ENCODE measurements at places on chromosomes 16 and 17.
A peak's percentile ranks its signal among the peaks of the same experiment; 100 is the strongest.

GRCh38 chr17:37737971-37738370 is 6.9 kb downstream of the HNF1B start:
- no peak for DNase-seq

- peak; percentile 89 for DNase-seq
These were observed 18.5 kb downstream of the PLLP start for GRCh38 chr16:57265850-57266530.

GRCh38 chr17:81271226-81271625 is 23.9 kb downstream of the SLC38A10 start:
- no peak for DNase-seq

- peak; percentile 28 for DNase-seq
These were observed 3.2 kb upstream of the IL17C start for GRCh38 chr16:88634994-88635670.

- DNase-seq = no peak
These were observed 33.4 kb downstream of the RBFOX1 start for GRCh38 chr16:7366041-7366440.

GRCh38 chr16:11170201-11170600 is 85.8 kb downstream of the SOCS1 start:
- no peak for DNase-seq

DNA sequence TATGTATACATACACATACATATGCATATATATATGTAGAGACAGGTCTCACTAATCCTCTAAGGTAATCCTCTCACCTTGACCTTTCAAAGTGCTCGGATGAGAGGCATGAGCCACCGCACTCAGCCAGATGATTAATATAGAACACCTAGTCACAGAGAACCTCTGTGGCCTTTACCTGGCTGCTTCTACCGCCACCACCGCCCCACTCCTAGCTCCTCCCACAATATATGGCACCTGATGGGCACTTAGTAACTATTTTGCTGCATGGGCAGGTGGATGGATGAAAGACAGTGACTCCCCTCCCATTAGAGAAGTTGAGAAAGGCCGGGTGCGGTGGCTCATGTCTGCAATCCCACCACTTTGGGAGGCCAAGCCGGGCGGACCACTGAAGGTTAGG is 16.7 kb upstream of the ATP2C2 start:
- DNase-seq = no peak

- no peak for DNase-seq
These were observed 3.7 kb upstream of the UNC13D start for GRCh38 chr17:75847614-75848522.

GRCh38 chr16:69761983-69762813 is at the start of gene WWP2:
Gene WWP2, plus strand, starts transcription at chr16:69762332. Its CDS starts 24,679 bp downstream, at chr16:69787011.
- peak; percentile 91 for DNase-seq

DNA sequence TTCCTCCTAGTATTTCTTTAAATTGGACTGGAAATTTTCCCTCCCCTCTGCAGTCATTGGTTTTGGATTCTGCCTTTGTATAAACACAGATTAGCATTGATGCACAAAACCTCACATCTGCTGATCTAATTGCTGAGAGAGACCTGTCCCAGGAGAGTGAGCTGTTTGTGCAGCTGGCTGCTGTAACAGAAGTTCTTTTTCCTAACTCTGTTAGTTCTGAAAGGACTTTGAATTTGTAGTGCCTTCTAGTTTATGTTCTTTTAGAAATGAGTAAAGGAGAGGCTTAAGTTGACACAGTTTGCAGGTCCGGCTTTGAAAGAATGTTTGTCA is 45.2 kb upstream of the KPNB1 start:
- DNase-seq = no peak

DNA sequence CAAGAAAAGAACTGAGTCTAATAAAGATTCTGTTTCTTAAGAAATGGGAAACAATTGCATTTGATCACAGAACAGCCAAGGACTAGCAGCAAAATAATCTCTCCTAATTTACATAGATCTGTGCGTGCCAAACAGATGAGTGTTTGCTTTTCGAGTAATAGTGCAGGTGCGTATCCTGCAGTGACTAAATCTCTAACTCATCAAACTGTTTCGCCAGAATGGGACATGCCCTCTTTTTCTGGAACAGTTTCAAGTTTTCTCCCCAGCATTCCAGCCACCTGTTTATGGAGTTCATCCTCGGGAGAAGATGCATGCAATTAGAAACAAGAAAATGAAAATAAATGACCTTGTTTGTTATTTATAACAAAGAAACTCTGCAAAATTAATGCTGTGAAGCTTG is 5.7 kb upstream of the TOX3 start:
- no peak for DNase-seq

GRCh38 chr16:66406534-66407221 is 20.4 kb upstream of the BEAN1 start:
- DNase-seq = peak; percentile 95

- DNase-seq = no peak
These were observed 19.2 kb upstream of the SPNS2 start for GRCh38 chr17:4479340-4479981.

- no peak for DNase-seq
These were observed 489.6 kb downstream of the MAF start for GRCh38 chr16:79110953-79111352.

GRCh38 chr16:29141586-29142324 is 156.9 kb downstream of the LAT start:
- no peak for DNase-seq

GRCh38 chr16:87333101-87333500 is 15.9 kb upstream of the C16orf95 start:
- no peak for DNase-seq

DNA sequence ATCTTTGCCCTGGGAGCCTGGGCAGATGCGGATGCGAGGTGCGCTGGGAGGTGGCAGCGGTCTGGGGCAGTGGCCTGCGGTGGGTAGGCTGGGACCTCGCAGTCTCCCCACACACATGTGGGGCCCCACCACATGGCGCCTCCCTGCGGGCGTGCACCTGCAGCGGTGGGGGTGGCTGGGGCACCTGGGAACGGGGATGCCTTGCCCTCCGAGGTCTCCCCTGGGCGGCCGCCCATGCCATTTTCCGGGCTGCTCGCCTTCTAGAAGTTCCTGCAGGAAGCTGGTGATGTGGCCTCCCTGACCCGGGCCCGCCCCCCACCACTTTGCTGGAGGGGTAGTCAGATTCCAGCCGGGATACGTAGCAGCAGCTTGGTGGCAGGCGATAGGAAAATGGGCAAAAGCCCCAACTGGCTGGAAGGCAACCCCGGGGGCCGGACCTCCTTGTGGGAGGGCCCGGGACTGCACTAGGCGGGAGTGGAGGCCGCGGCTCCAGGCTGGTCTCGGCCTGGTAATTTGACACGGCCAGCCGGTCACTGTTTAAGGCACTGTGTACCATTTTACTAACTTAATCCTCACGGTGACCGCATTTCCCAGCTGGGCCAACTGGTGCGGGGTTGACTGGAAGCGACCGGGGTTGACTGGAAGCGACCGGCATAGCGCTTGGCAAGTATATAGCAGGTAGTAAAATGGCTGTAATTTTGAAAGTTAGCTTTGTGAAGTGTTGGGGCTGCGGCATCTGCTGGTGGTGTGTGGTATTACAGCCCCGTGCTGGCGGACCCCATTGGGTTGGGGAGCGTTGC is 38.5 kb downstream of the IGF2BP1 start:
- peak; percentile 75 for DNase-seq

DNA sequence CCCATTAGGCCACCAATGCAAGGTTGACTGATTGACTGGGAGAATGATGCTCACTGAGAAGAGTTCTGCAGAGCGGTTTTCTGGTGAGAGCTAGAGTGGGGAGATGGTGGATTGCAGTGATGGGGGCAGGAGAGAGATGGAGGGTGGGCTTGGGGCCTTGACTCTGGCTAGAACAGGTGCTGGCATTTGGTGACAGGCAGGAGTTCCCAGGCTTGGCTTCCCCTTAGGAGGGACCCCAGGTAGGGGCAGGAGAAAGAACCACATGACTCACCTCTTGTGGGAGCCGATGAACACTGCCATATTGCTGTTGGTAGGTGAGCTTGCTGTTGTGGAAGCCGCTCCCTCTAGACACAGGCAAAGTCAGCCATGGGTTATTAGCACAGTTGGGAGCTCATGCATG is 8.0 kb downstream of the CD300LB start:
- peak; percentile 3 for DNase-seq

DNA sequence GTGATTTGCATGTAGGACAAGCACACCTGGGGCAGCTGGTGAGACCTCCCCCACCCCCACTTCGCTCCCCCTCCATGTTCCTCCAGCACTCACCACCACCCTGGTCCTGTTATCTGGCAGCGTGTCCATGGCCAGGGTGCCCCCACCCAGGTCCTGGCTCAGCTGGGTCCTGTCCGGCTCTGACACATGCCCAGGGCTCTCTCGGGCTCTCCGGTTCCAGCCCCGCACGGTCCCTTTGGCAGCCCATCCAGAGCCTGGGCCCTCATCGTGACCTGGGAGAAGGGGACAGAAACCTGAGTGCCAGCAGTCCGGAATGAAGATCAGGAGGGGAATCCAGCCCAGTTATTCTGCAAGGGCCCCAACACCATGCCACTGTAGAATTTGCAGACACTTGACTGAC is 11.9 kb downstream of the PLXDC1 start:
- DNase-seq = no peak

DNA sequence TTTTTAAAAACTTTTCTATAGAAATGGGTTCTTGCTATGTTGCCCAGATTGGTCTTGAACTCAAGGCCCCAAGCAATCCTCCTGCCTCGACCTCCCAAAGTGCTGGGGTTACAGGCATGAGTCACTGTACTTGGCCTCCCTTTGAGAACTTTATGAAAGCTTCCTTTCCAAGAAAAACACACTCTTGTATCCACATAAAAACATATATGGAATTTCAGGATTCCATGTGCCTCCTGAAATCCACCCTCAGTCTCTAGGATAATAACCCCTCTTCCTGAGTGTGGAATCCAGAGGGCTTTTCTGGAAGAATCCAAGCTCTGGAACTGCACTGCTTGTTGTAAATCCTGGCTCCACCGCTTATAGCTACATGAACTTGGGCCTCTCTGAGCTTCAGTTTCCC is 53.2 kb upstream of the MRTFB start:
- no peak for DNase-seq

DNA sequence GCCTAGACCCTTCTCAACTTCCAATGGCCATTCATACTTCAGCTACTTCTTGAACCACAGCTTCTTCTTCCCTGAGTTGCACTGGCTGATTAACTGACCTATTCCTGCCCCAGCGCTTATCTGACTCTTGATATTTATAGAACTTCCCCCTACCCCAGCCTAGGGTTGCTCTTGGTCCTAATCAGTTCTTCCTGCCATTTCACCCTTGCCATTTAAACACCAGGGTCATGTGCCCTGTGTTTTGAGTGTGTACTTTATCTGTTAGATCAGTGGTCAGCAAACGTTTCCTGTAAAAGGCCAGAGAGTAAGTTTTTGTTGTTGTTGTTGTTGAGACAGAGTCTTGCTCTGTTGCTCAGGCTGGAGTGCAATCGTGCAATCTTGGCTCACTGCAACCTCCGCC is 82.4 kb upstream of the COX10 start:
- DNase-seq = no peak

DNA sequence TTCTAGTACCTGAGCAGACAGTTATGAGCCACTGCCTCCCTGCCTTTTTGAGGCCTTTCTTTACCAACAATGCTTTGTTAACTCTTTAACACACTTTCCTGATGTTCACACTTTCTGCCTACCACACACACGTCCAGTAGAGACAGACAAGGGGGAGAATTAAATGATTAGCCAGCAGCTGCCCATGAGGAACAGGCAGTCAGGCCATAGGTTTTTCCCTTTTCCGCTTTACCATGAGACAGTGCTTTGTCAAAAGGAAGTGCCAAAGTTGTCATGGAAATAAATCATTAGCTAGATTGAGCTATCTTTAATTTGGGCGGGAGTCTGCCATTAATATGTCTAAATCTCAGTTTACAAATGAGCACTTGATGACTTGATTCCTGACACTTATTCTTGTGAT is 102.1 kb downstream of the PITPNC1 start:
- DNase-seq = no peak

DNA sequence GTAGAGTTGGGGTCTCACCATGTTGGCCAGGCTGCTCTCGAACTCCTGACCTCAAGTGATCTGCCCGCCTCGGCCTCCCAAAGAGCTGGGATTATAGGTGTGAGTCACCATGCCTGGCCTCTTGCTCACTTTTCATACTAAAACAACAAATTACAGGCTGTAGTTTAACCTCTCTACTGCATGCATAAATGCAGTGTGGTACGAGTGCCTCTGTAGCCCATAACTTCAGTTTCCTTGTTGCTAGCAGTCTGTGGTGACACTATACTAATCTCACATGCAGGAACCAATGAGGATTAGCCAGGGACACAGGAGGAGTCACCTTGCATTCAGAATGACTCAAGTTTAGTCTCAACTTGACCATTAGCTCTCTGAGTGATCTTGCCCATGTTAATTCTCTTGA is 20.1 kb downstream of the HMOX2 start:
- DNase-seq = no peak

- DNase-seq = no peak
These were observed 198.3 kb upstream of the KCNJ16 start for GRCh38 chr17:69876757-69877156.

DNA sequence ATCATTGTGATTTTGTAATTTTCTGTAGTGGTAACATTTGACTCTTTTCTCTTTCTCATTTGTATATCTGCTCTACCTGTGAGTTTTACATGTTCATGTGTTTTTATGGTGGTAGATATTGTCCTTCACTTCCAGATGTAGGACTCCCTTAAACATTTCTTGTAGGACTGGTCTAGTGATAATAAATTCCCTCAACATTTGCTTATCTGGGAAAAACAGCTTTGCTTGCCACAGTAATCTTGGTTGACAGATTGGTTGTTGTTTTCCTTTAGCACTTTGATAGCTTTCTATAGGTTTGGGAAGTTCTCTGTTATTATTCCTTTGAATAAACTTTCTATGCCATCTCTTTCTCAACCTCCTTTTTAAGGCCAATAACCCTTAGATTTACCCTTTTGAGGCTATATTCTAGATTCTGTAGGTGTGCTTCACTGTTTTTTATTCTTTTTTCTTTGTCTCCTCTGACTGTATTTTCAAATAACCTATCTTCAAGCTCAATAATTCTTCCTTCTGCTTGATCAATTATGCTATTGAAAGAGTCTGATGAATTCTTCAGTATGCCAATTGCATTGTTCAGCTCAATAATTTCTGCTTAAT is 32.1 kb upstream of the GINS3 start:
- DNase-seq = no peak

- peak; percentile 14 for DNase-seq
These were observed 261.7 kb downstream of the CEP112 start for GRCh38 chr17:65930140-65930730.

DNA sequence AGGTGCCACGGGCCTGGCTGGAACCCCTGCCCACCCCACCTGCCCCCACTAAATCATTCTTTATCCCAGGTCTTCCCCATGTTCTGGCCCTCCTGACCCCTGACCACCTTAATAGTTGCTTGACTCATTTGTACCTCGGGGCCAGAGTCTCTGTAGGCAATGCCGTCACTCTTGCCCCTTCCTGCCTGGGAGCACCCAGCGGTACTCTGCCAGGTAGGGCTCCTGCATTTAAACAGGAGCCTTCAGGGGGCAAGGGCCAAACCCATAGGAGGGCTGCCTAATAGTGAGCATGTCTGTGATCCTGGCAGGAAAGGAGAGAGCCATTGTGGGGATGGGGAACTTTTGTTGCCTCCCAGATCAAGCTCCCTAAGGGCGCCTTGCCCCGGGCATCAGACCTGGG is 8.8 kb upstream of the ITGA3 start:
- no peak for DNase-seq

- peak; percentile 78 for DNase-seq
These were observed 10.9 kb upstream of the GINS2 start for GRCh38 chr16:85699628-85700027.
